ENCODE measurements at places on chromosomes 1 and 21.
A peak's percentile ranks its signal among the peaks of the same experiment; 100 is the strongest.

DNA sequence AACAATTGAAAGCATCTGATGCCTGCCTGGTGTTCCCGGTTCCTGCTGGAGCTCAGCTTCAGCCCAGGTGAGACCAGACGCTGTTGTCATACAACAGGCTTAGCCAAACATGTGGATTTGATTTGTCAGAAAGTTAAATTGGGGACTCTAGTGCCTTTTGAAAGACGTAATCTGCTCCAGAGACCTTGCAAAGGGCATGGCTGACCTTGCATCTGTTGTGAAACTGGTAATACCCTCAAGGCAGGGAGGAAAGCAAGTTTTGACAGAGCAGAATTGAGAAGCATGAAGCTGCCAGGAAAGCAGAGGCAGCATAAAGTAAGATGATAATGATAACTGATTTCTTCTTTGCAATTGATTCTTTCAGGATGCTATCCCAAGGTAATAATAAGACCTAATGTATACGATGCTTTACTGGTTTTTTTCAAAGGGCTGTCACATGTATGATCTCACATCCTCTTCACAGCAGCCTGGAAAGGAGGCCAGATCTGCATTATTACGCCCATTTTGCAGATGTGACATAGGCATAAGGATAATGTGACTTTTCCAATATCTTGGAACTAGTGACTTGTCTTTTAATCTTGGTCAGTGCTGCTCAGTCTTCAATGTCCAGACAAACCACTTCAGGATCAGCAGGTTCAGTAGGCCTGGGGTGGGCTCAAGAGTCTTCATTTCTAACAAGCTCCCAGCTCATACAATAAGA is 24.7 kb upstream of the CNN3 start:
- DNase-seq: no peak

DNA sequence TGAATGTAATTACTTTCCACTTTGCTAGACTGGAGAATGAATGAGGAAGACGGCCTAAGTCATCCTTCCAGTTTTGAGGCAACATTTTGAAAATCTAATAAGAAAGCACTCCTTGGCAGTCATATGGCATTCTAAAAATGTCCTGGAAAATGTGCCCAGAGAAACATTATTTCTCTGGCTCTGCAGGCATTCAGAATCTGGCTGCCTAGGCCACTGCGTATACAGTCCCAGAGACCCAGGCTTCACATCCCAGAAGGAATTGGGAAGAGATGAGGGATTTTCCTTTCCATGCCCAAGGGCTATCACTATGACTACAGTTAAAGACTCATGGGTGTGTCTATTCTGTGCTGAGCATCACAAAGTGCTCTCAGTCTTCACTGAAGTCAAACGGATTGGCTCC is 92.9 kb downstream of the BEND5 start:
- DNase-seq: no peak

GRCh38 chr1:11984576-11984975 is 4.3 kb downstream of the MFN2 start:
- no peak for DNase-seq

- peak; percentile 73 for DNase-seq
Observed at GRCh38 chr1:244214009-244214967, 163.2 kb downstream of the ZBTB18 start.

GRCh38 chr1:222034790-222035189 is 292.9 kb upstream of the DUSP10 start:
- no peak for DNase-seq

Measured in HEK293T (cell line).